Fibroblast of skin of scalp (primary cell): ENCODE measurements at places on chromosomes 13 and 19.
A peak's percentile ranks its signal among the peaks of the same experiment; 100 is the strongest.

DNA sequence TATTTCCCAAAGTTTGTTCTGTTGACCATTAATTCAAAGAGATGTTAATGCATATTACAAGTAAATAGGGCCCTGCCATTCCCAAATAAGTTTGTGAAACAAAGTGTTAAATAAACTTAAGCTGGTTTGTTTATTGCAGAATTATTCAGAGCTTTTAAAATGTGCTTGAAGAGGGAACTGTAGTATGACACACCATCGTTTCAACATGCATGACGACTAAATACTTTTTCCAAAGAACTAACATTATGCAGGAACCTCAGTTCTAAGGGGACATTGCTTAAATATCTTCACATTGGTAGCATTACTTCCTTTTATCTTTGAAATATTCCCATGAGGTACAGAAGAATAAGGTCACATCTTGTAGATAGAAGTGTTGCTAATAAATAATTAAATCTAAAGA lies 14.6 kb downstream of the LHFPL6 start:
- DNase-seq: no peak

DNA sequence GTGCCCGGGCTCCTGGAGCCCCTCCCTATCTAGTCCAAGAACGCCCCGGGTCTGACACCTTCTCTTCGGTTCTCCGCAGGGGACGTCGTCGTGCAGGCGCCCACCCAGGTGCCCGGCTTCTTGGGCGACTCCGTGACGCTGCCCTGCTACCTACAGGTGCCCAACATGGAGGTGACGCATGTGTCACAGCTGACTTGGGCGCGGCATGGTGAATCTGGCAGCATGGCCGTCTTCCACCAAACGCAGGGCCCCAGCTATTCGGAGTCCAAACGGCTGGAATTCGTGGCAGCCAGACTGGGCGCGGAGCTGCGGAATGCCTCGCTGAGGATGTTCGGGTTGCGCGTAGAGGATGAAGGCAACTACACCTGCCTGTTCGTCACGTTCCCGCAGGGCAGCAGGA lies 3.4 kb downstream of the PVR start:
- DNase-seq: no peak

- no peak for DNase-seq
Measured at GRCh38 chr19:12695997-12696365, 450 bp downstream of the FBXW9 start.

GRCh38 chr13:29434217-29434945 lies 161.1 kb downstream of the SLC7A1 start:
- no peak for DNase-seq

- no peak for DNase-seq
Measured at GRCh38 chr13:38980750-38981078, 9.9 kb downstream of the STOML3 start.

- DNase-seq: no peak
Measured at GRCh38 chr19:51168564-51169282, 26.6 kb downstream of the SIGLEC7 start.

DNA sequence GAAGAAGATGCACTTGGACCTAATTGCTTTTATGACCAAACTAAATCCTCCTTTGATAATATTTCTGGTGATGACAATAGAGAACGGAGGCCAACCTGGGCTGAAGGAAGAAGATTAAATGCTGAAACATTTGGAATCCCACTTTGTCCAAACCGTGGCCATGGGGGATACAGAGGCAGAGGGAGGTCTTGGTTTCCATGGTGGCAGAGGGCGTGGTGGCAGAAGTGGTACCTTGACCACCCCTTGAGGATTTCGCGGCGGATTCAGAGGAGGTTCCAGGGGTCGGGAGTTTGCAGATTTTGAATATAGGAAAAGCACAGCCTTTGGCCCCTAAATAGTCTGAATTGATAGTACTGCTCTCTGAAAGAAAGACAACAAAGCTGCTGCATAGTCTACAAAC lies 7.2 kb upstream of the LILRB3 start:
- no peak for DNase-seq

- DNase-seq: no peak
Measured at GRCh38 chr19:49564616-49565045, 15.7 kb downstream of the NOSIP start.

DNA sequence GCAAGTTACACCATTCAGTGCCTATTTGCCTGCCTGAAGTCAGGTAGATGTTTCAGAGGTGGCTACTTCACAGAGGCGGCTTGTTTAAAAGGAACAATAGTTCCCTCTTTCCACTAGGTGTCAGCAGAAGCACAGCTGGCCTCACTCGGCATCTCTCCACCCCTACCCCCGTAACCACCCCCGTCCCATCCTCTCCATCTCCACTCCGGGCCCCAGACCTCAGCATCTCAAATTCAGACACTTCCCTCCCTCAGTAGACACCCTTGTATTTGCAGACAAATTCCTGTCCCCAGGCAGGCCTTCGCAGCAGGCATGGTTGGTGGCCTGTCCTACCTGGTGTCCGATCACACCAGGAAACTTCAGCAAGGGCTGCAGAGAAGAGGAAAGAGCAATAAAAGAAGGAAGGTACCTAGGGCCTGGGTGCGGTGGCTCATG lies 9.1 kb upstream of the DPP9 start:
- peak; percentile 69 for DNase-seq

DNA sequence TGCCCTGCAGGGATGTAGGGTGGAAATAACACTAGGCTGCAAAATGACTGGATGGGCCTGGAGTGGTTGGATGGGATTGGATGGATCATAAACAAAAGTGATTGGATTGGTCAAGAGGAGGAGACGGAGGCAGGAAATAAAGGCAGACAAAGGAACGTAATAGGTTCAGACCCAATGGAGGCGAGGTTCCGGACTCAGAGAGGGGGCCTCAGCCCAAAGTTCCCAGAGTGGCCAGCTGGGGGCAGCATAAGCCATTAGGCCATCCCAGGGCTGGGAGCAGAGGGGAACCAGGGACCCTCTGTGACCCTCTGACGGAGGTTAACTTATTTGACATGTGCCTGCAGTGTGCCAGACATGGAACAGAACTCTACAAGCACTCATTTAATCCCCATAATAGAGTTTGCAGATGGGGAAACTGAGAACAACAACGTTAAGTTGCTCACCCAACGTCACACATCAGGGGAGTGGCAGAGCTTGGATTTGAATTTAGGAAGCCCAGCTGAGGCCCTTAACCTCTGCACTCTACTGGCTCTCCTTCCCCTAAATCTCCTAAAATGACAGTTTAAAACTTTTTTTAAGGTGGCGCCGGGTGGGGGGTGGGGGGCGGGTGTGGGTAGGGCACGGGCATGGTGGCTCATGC lies 15.3 kb upstream of the MAP1S start:
- peak; percentile 26 for DNase-seq

- no peak for DNase-seq
Measured at GRCh38 chr13:40484974-40485373, 181.5 kb downstream of the FOXO1 start.
